ENCODE measurements at places on chromosomes 2 and 18.

- DNase-seq = no peak
These were observed 243.2 kb upstream of the KCNH7 start for GRCh38 chr2:163081754-163082153.

GRCh38 chr2:20421336-20421987 is 25.4 kb upstream of the RHOB start:
- DNase-seq = no peak

DNA sequence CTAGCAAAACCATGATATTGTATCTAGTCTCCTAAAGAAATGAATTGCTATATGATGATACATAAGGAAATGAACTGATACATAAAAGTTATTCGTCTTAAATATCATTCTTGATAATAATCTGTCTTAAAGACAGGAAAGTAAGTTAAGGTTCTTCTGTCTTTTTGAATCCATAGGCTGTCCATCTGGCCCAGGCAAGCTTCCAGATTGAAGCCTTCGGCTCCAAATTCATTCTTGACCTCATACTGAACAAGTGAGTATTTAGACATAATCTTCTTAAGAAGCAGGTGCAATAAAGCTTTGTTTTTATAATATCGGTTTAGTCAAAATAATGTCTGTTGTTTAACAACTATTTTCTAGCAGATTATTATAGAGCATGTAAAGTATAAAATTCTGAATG is 37.7 kb downstream of the ADAM23 start:
- DNase-seq = no peak

GRCh38 chr18:31667185-31667584 is 17.2 kb downstream of the B4GALT6 start:
- no peak for DNase-seq

GRCh38 chr2:29607038-29607420 is 314.4 kb downstream of the ALK start:
- DNase-seq = no peak

- DNase-seq = no peak
These were observed 2.8 kb upstream of the GPR55 start for GRCh38 chr2:230927711-230928341.

DNA sequence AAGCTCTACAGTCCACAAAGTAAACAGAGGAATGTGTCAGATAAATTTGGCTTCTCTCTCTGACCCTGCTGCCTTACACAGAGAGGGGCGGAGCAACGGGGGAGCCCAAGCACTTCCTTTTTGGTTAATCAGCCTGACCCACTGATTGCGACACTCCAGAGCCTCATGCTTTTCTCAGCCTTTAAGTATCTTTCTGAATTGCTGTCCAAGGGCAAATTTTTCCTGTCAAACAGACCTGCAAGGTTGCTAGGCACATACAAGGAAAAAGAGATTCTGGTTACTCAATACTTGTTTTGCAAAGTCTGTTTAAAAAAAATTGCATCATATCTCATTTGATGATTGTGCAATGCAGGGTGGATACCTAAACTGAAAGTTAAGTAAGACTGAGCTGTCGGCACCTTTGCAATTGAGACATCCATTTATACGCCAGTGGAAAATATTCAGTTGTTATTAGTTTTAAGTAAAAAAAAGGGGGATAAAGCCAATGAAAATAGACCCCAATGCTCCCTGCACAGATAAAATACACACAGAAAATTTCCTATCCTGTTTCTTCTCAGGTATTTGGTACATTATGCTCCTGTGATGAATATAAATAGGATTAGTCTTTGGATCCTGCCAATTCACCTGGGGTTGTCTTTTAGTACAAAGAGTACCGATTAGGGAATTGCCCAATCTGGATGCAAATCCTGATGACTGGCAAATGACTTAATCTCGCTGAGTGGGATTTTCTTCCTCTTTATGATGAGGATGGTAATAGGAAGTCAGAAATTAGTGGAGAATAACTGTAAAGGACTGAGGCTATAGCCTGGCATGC is 260.2 kb upstream of the TRIB2 start:
- peak; percentile 42 for DNase-seq

DNA sequence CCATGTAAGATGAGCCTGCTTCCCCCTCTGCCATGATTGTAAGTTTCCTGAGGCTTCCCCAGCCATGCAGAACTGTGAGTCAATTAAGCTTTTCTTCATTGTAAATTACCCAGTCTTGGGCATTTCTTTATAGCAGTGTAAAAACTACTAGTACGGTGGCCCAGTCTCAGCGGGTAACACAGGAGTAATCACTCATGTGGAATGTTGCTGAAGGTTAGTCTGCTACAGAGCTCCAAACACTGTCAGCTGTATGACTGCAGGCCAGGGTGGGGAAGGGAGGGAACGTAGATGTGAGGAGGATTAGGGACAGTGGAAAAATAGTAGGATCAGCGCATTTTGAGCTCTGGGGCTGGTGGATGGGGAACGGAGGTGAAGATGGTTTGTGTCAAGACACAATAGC is 711.2 kb upstream of the SOX11 start:
- no peak for DNase-seq

GRCh38 chr18:6881034-6881820 is 151.7 kb downstream of the ARHGAP28 start:
- no peak for DNase-seq

GRCh38 chr18:77081390-77081778 is 51.2 kb downstream of the MBP start:
- DNase-seq = no peak

DNA sequence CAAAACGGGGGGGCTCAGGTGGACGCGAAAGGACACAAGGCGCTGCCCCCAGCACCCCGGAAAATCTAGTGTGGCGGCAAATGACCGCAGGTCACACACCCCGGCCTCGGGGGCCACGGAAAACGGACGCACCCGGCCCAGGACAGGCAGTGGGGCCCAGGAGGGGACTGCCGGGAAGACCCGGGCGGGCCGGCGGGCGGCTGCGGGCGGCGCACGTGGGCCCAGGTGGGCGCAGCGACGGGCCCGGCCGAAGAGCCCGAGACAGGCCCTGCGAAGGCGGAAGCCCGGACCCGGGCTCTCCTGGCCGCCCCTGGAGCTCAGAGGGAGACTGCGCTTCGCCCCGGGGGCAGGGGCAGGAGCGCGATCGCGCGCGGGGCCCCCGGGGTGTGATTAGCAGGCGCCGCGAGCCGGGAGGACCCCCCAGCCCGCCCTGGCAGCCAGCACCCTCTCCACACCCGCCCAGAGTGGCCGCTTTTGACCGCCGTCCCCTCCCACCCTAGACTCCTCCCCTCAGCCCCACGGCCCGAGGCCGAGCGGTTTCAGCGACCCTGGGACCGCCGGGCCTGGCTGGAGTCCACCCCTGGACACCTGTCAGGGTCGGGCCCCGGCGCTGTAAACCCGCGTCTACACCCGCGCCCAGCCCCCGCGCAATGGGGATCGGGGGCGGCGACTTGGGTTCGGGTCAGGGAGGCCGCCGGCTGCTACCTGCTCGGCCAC is 773 bp downstream of the MBP start:
- DNase-seq = no peak

GRCh38 chr2:36871068-36871707 is 95.1 kb downstream of the STRN start:
- DNase-seq = no peak

- DNase-seq = no peak
These were observed 384.3 kb upstream of the LYPD1 start for GRCh38 chr2:133054297-133054696.

DNA sequence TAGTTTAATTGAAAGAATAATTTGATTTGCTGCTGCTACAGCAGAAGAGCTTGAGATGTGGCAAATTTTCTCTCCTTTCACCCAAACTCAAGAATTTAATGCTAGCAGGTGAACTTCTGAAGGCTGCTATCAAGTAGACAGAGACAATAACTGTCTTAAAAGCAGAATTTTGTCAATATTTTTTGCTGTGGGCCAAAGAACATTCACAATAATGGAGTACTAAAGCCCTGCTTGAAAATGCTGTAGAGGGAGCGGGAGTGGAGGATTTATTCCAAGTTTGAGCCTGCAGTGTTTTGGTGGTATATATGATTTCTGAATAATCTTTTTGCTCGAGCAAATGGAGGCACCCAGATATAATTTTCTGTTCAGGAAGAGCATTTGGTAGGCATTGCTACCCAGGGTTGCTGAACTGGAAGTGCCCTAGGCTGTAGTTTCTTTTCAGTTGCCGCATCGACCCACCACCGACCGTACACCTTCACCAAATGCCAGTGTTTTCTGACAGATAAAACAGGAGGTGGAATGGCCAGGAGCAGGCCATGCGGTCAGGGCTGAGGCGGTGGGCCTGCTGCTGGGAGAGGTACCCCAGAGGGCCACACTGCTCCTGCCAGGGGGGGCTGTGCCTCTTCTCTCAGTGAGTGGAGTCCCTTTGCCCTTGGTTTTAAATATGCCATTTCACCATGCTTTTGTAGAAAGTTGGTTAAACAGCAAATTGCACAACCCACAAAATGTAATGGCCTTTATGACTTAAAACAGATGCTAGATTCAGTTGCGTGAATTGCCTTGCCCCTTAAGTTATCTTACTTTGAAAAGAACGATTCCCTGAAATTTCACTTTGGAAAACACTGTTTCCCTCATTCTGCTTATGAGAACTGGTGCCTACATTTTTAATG is 36.4 kb downstream of the TSHZ1 start:
- DNase-seq = no peak

DNA sequence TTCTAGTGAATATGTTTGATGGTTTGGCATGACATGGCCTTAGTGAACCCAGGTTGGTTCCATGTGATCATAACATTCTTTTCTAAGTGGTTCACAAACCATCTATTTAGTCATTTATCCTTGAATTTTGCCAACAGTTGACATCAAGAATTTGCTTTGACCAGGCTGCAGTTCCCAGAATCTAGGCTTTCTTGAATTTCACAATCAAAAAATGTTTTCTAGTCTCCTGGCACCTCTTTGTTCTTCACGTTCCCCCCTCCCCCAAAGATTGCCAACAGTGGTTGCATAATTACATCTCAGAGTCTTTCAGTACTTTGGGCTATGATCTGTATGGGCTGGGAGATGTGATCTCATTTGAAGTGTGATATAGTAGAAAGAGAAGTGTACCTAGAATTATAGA is 124.0 kb downstream of the GATA6 start:
- DNase-seq = no peak

DNA sequence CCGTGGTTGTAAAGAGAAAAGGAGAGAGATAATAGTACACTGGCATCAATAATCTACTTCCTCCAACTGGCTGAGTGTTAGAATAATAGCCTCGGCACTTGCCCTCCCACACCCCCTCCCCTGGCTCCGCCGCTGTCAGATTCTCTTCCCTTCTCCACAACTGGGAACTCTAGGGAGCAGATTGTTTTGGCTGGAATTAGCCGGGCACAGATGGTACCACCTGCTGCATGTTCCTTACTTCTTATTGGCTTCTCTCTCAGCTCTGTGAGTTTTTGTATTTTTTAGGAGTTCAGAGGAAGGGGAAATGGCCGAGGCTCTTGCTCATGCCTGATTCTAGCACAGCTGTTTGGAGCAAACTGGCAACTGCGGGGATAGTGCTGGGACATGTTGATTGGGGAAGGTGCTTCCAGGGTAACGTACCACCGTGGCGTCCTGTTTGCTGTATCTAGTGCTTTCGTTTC is 140.0 kb downstream of the ZEB2 start:
- DNase-seq = no peak

DNA sequence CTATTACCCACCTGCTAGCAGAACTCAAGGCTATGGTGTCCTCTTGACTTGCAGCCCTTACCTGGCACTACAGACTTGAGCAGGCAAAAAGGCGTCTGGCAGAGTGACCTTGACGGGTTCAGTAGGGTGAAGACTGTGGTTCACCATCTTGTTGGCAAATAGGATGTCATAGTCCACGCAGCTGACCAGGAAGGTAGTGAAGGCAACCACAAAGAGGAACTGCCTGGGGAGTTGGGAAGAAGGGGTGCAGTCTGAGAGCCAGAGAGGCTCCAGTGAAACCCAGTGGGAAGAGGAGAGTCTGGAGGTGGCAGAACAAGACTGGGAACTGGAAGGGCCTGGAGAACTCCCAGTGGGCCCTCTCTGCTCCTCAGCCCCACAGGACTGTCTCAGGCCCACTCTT is 4.1 kb downstream of the ATG9A start:
- DNase-seq = no peak

DNA sequence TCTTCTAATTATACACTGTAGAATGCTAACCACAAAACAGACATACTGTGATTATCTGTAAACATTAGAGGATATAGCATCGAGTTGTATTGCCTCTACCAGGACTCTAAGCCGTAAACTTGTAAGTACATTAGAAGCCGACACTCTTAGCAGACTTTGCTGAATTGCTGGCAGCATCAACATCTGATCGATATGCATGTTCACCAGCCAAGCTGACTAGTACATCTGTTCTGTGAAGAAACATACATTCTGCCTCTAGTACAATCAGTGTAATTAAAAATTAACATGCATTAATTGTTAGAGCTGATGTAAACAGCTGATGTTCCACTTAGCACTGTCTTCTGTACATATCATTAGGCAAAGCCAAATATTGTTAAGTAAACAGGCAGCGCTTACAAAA is 502.2 kb downstream of the NR4A2 start:
- no peak for DNase-seq

DNA sequence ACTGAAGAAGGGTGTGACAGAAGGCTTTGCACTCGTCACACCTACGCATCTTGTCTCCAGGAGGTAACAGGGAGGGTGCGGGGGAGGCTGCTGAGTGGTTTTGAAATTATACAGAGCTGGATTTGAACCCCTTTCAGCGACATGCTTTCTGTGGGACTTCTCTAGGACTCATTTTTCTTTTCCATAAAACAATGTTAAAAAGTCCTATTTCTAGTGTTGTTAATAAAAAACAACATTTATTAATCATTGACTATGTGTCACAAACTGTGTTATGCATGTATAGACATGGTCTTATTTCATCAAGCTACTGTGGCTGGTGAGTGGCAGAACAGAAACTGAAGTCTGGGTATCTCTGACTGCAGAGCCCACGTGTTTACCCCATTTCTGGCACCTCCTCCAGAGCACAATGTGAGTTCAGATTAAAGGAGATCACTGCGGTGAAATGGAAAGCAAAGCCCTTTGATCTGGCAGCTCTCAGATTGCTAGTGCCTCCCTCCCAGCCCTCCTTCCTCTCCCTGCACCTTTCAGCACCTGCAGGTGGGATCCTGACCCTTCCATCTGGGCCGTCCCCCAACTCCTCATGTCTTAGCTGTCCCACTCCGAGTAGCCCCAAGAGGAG is 315.5 kb upstream of the MYT1L start:
- DNase-seq = no peak

DNA sequence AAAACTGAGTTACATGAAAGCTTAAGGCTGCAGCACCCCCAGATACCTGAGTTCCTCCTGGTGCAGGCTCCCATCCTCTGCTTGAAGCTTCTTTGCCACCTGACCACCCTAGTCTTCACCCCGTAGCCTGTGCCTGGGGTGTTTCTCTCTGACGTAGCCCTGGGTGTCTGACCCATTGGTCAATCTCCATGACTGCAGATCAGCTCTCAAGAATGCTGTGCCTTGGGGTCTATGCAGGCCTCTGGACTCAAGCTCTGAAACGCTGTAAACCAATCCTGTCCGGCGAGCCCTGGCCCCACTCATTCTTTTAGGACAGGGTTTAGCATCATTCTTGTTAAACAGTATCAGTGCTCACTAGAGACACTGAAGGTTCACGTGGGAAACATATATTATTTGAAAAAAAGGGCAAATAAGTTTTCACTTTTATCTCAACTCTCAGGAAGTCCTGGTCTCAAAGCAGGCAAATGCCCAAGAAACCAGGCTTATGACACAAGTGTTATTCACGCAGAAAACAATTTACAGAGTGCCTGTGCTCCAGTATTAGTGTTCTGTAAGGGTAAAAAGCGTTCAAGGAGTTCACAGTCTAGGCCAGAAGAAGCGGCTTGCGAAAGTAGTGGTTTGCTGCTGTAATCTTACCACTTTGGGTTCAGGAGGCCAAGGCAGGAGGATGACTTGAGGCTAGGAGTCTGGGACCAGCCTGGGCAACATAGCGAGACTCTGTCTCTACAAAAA is 22.8 kb upstream of the PPP4R1 start:
- no peak for DNase-seq

GRCh38 chr2:144111437-144111836 is 408.5 kb downstream of the ZEB2 start:
- DNase-seq = no peak

Data from activated T-helper 1 cell treated with Interleukin-2 at 50 U/mL for 16 hours (primary cell).